Hematopoietic multipotent progenitor cell treated with erythropoietin and hydrocortisone succinate and interleukin-3 and kit ligand, for 17 days (in vitro differentiated cells): ENCODE measurements at places on chromosomes 2 and 18.

GRCh38 chr18:49585781-49586663, 24.2 kb downstream of the LIPG start:
- DNase-seq, result no peak

DNA sequence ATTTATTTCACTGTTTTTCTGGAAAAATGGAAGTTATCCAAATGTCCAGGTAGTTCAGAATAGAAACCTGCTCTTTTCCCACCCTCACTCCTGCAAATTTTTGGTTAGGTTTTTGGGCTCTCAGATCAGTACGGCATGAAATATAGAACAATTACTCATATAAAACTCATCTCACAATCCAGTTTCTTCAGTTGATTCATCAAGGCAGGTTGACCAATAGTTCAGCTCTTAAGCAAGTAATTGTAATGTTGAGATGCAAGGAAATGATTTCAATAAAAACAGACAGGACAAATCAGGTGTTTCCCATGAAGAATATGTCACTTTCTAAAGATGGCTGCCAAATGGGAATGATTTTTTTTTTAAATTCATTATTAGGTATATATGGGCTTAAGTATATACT, 2.0 kb downstream of the RAB27B start:
- no peak for DNase-seq

- no peak for DNase-seq
Measured at GRCh38 chr2:149134335-149134923, 95.9 kb downstream of the LYPD6B start.

- DNase-seq, result no peak
Measured at GRCh38 chr2:145729993-145730770, 1210.3 kb upstream of the ZEB2 start.

GRCh38 chr2:37820471-37820986, 104.6 kb upstream of the RMDN2 start:
- no peak for DNase-seq

DNA sequence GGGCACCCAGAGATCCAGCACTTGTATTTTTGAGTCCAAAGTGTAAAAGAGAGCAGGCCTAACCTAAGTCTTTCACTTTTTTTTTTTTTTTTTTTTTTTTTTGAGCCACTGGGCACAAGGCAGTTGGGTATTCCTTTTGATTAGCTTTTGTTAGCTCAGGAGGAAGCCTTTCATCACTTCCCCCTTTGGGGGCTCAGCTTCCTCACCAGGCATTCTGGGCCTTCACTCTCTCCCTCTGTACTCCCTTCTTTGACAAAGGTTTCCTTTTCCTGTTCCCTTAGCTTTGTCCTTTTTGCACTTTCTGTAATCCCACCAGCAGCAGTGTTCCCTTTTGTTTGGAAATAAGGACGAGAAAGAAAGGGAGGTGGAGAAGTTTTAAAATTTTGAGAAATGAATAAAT, 88.2 kb downstream of the PKP4 start:
- no peak for DNase-seq

- no peak for DNase-seq
Measured at GRCh38 chr2:141393214-141393545, 737.6 kb downstream of the LRP1B start.

DNA sequence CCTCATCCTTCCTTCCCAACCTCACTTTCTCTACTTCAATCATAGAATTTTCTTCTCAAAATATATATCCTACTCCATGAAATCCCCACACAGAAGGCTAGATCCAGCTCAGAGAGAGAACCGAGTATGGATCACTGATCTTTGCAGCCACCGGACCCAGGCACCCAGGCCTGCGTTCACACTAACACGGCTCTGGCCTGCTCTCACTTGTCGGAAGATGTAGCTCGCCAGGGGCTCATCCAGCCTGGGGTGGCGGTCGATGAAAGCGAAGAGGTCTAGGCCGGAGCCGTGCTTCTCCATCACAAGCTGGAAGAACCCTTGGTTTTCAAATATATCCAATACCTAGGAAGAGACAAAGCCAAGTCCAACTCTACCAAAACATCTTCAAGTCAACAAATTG, 12.7 kb upstream of the MTERF4 start:
- DNase-seq, result no peak

DNA sequence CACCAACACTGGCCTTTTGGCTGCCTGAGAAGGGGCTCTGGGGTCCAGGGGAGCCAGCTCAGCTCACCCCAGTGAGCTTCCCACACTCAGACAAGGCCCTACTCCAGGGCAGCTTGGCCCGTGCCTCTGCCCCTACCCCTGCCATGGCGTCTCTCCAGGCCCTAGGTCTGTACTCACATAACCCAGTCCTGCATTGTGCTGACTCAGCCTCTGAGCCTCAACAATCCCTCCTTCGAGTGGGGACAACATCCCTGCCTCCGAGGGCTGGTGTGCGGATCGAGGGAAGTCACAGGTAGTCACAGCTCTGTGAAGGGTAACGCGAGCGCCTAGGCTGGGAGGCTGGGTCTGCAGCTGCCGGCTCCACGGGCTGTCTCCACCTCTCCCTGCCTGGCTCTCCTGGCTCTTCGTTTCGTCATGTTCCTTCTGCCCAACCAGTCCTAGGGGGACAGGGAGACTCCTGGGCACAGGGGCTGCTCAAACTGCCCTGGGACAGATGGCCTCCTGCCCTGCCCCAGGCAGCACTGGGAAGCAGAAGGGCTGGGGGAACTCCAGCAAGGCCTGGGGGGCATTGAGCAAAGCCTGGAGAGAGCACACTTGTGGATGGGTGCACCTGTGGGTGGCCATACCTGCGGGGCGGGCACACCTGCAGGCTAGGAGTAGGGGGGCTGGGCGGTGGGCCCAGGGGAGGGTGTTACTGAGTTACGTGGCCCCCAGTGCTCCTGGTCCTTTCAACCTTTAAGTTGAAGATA, 74.6 kb downstream of the RRM2 start:
- DNase-seq, result no peak

DNA sequence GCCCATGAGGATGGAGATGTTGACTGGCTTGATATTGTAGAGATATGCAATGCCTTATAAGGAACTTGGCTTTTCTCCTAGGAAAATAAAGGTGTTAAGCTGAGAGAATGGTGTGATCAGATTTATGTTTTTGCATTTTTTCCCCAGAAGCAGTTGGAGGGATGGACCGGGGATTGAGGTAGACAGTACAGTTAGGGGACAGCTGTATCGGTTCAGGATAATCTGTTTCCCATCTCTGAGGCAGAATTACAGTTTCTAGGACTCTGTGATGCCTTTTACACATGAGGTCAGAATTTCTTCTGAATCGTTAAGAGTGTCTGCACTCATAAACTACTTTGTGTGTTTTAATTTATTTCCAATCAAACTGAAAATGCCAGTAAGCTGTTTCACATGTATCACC, 261.5 kb downstream of the CYRIA start:
- DNase-seq, result no peak

GRCh38 chr2:62525549-62526269, 19.7 kb upstream of the TMEM17 start:
- no peak for DNase-seq

GRCh38 chr18:58335223-58335622, 291.2 kb downstream of the NEDD4L start:
- DNase-seq, result no peak

DNA sequence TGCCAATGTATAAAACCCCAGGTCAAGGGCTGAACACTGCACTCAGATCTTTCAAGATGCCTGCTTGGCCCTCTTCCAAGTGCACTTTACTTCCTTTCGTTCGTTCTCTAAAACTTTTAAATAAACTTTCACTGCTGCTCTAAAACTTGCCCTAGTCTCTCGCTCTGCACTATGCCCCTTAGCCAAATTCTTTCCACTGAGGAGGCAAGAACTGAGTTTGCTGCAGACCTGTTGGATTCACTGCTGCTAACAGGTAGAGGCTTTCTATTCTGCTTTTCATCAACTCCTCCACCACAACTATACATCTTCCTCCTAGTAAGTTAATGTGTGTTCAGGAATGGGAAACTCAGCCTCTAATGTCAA, 467.9 kb downstream of the MBD2 start:
- DNase-seq, result no peak

- DNase-seq, result no peak
Measured at GRCh38 chr18:26649193-26649543, 100.8 kb upstream of the KCTD1 start.

- no peak for DNase-seq
Measured at GRCh38 chr18:75548353-75548905, 120.9 kb upstream of the SMIM21 start.

DNA sequence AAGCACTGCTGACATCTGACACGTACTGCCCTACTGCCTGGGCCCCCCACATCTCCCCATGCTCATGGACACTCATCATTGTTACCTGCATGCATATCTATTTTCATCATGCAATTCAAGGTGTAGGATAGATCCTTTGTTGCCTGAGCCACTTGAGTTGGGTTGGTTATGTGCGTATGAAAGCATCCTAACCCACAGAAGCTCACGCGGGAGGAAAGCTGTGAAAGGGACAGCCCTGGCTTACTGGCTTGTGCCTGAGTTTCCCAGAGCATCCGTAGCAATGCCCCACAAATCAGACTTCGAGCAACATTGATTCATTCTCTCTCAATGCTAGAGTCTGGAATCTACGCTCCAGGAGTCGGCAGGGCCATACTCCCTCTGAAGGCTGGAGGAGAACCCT, 285.5 kb downstream of the PHLPP1 start:
- DNase-seq, result no peak

- no peak for DNase-seq
Measured at GRCh38 chr2:100041946-100042345, 100.4 kb downstream of the AFF3 start.

GRCh38 chr2:220703279-220703678, 868.8 kb downstream of the EPHA4 start:
- DNase-seq, result no peak

DNA sequence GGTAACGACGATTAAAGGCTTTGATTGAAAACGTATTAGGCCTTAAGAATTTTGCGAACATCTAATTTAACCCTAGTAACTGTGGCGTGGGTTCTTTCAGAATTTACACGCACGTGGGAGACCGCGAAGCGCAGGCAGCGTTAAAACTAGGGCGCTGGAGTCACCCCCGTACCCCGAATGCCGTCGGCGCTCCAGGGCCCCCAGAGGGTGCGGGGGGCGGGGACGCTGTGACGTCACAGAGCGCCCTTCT, 673 bp upstream of the SMCHD1 start:
- DNase-seq, result no peak

DNA sequence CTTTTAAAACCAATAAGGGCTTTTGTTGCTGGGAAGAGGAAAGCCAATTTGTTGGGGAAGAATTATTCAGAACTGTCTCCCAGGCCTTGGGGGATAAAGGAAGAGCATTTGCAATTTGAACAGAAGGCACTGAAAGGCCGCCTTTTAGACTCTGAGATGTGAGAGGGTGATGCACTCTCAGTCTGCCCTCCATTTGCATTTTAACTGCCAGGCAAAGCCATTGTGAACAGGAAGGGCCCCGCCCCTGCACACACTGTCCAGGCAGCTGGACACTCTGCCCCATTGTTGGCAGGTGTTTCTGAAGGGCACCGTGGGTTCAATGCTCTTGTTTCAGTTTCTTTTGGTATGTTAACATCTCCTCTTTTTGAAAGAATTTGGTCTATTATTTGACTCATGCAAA, 169.5 kb upstream of the COPS8 start:
- no peak for DNase-seq

- DNase-seq, result no peak
Measured at GRCh38 chr18:60391571-60392226, 19.1 kb upstream of the MC4R start.

DNA sequence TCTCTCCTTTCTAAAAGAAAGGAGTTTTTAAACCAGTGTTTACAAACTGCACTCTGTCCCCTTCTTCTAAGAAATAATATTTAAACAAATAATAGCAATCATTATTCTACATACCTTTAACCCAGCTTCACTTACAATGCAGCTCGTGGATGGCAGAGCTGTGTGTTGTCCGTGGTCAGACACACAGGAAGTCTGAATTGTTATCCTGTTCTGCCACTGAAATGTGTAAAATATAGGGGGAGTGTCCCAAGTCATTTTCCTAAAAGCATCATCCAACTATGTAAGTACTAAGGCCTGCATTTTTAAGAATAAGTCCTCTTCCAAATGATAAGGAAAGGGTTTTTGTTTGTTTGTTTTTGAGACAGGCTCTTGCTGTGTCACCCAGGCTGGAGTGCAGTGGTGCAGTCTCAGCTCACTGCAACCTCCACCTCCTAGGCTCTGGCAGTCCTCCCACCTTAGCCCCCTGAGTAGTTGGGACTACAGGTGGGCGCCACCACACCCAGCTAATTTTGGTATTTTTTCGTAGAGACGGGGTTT, 2.7 kb upstream of the PPP4R1 start:
- DNase-seq, result no peak

DNA sequence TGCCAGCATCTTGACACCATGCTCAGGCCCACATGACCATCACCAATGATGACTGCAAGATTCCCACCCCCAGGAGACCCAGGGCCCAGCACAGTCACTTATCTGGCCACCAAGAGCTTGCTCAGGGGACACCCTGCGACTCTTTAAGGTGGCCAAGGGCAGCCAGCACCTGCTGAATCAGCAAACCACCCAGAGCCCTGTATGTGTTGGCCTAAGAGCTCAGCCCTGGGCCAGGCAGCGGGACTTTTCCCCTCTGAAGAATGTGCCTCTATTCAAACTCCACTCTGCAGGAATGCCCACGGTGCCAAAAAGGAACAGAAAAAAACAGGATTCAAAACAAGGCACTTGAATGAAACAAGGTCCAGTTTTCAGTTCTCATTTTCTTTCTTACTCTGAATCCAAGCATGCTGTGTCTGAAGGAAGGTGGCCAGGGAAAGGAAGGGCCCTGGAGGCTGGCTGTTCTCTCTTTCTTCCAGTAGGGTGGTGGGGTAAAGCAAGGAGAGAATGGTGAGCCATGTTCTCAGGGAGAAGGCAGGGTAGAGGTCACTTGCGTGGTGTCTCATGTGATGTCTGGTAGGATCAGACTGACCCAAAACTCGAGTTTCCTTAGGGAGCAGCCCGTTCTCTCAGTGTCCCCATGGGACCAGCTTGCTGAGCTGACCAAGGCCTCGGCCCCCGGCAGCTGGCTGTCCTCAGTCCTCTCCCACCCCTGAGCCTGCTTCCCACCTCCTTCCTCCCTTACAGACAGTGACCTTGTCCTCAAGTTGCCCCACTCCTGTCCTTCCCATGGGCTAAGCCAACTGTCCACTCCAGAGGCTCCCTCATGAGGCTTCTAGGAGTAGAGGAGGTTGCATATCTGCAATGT, 150.0 kb downstream of the RNF152 start:
- no peak for DNase-seq

DNA sequence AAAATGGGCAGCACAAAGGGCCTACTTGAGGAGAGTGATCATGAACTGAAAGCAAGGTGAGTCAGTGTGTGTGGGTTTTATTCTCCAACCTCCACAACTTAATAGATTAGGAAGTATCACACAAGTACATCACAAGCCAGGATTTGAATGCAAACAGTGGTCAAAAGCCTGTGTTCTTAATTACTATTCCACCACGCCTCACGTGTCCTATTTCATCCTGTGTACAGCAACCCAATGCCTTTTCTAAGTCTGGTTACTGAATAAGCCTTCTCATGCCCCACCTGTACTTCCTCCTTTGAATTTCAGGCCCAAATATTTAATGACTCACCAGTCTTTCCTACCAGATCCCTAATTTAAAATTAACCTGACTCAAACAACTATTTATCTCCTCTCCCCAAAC, 755.7 kb upstream of the SLC8A1 start:
- DNase-seq, result no peak
